ENCODE measurements at places on chromosomes 6 and 20. TPM values are rescaled to one million over a fixed set of nuclear protein-coding genes. Genes with fewer than 3 reads are reported as not detected.

Gene SCRT2
- not detected for total RNA-seq

Gene NNAT
- total RNA-seq: 65.2 TPM

Gene HMGN3
- total RNA-seq: 53.2 TPM

Gene FAM162B
- 0.23 TPM for total RNA-seq

Gene ZBTB12
- 1.5 TPM for total RNA-seq

Gene DHX35
- total RNA-seq: 6.1 TPM

Gene SFTA2
- 8.7 TPM for total RNA-seq

Gene KIF25
- total RNA-seq: not detected

Gene NKX2-2
- not detected for total RNA-seq

Gene QRSL1
- 6.9 TPM for total RNA-seq

DNA sequence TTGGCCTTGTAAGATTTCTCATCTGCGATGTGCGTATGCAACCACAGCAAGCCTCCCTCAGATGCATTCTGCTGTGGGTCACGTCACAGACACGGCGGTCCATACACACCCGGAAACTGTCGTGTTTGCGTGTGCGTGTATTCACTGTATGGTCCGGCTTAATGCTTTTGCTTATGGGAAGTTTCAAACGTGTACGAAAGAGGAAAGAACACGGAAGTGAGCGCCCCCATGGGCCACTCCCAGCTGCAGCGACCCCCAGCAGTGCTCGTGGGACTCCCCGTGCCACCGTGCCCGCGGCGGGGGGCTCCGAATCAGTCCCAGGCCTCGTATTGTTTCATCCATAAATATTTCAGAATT, 10.2 kb downstream of the DLL1 start:
- no peak for DNase-seq

DNA sequence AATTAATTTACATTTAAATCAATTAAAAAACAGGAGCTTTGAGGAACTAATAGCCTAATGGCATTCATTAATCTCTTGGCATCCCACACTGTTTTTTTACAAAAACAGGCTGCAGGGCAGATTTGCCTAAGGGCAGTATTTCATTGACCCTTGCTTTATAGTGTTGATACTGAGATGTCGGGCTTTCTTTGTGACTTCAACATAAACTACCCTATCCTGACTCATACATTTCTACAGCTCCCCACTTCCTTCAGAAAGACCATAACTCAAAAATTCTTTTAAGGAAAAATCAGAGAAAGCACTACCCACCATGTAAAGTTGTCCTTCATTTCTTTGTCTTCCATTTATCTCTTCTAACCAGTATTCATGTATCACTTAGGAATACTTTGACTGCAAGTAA, 92.2 kb upstream of the NT5E start:
- no peak for DNase-seq

GRCh38 chr6:35496036-35496840, 641 bp downstream of the TEAD3 start:
- no peak for DNase-seq

GRCh38 chr20:53298911-53299310, 294.7 kb downstream of the ZNF217 start:
- DNase-seq: no peak

GRCh38 chr6:117264692-117265409, 507 bp upstream of the VGLL2 start:
- no peak for DNase-seq

GRCh38 chr20:14919501-14920081, 582.2 kb upstream of the FLRT3 start:
- no peak for DNase-seq

GRCh38 chr6:111154981-111155380, 67.7 kb downstream of the SLC16A10 start:
- DNase-seq: no peak

- DNase-seq: no peak
Observed at GRCh38 chr20:23624324-23624691, 13.4 kb downstream of the CST3 start.

DNA sequence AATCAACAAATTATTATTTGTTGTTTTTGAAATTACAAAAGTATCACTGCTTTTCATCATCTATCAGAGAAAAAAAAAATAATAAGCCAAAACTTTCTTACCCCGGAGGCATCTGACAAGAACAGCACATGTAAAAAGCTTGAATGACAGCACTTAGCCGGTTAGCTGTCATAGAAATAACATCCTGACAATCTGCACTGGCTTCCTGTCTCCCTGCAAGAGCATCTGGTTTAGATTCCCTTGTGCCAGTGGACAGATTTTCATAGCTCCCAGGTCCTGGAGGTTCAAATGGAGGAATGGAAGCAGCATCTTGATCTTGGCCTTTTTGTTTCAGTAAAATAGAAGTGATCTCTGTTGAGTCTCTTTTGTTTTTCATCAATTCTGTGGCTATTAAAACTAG, 74.8 kb downstream of the HACE1 start:
- no peak for DNase-seq

- no peak for DNase-seq
Observed at GRCh38 chr6:151026041-151026663, 160.7 kb downstream of the MTHFD1L start.

- no peak for DNase-seq
Observed at GRCh38 chr6:165456286-165456685, 146.9 kb upstream of the C6orf118 start.

DNA sequence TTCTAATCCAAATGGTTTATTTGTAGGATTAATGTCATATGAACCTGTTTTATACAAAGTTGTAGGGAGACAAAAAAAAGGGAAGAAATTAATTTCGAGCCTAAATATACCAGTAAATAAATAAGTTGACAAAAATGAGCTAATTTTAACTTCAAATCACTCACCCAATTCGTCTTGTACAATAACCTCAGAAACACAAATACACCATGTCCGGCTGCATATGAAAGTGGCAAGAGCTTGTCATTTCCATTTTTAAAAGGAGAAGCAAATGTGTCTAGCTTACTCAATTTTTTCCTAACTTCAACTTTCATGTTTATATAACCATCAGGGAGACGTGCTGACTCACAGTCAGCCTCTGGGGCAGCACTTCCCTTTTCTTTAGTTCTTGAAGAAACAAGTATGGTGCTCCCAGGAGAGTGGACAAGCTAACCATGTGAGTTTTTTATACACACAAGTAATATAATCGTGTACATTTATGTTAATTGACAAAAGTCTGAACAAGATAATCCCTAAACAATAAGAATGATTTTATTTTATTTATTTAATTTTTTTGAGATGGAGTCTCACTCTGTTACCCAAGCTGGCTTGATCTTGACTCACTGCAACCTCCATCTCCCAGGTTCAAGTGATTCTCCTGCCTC, 55.5 kb upstream of the SGK1 start:
- DNase-seq: no peak

DNA sequence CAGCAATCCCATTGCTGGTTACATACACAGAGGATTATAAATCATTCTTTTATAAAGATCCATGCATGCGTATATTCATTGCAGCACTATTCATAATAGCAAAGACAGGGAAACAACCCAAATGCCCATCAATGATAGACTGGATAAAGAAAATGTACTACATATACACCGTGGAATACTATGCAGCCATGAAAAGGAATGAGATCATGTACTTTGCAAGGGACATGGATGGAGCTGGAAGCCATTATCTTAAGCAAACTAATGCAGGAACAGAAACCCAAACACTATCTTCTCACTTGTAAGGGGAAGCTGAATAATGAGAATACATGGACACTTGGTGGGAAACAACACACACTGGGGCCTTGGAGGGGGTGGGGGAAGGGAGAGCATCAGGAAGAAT, 529.7 kb downstream of the TBC1D32 start:
- no peak for DNase-seq

DNA sequence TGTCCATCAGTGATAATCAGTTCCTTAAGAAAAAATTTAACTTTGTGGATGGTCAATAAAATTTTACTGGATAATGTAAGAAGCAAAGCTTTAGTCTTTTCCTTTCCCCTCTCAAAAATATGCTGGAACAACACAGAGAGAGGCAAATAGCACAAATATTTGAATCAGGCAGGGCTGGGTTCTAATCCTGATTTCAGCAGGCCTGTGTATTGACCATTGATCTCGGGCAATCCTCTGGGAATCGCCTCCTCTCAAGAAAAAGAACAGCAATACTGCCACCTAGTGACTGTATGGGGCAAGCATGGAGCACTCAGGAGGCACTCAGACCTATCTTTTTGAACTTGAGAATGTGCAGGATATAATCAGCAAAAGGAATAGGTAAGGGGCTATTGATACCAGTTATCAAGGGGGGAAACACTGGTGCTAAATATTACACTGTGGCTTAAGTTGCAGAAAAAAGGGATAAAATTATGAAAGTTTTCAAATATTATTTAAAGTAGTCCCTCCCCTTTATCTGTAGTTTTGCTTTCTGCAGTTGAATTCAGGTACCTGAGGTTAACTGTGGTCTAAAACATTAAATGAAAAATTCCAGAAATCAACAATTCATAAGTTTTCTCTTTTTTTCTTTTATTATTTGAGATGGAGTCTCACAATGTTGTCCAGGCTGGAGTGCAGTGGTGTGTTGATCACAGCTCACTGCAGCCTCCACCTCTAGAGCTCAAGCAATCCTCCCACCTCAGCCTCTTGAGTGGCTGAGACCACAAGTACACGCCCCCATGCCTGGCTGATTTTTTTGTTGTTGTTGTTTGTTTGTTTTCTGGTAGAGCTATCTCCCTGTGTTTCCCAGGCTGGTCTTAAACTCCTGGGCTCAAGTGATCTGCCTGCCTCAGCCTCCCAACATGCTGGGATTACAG, 91.8 kb upstream of the NHSL1 start:
- no peak for DNase-seq

GRCh38 chr6:132101535-132101934, 150.4 kb upstream of the CCN2 start:
- no peak for DNase-seq

GRCh38 chr6:39865011-39865888, 69.0 kb downstream of the MOCS1 start:
- no peak for DNase-seq

DNA sequence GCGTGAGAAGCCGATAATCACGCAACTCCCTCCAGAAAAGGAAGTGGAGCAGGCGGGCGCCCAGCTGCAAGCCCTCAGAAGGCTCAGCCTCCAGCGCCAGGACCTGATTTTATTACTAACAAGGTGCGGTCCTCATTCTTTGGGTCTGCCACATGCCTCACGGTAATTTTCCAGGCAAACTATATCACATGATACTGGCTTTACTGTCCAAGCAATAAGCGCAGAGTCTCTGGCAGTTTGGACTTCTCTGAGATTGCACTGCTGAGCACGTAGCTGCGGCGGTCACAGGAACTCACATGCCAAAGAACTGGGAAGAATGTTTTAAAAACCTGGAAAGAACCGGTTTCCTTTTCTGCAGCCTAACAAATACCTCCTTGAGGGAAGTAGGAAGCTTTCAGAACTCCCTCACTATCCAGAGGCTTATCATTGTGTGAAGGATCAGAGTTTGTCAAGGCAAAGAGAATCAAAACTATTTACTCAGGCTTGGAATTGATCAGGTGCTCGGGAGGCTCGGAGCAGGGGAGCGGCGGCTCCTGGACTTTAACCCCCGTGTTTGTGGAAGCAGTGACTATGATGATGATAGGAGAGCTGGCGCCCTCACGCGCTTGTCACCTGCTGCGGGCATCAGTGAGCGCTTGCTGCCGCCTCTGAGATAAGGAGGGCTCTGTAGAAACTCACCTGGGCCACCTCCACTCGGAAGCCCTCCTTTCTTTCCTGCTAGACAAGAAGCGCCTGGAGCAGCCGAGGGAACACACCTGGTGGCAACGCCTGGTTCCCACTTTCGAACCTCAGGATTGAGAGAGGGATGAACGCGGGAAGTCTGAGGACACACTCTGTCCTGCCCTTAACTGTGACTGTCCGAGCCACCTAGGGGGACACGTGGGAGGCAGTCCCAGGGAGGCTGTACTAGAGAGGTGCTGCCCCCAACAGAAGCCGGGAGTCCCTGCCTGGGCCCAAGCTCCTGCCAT, 27.2 kb upstream of the SYNJ2 start:
- DNase-seq: peak; percentile 37

GRCh38 chr20:11845340-11845739, 72.4 kb upstream of the BTBD3 start:
- peak; percentile 27 for DNase-seq

DNA sequence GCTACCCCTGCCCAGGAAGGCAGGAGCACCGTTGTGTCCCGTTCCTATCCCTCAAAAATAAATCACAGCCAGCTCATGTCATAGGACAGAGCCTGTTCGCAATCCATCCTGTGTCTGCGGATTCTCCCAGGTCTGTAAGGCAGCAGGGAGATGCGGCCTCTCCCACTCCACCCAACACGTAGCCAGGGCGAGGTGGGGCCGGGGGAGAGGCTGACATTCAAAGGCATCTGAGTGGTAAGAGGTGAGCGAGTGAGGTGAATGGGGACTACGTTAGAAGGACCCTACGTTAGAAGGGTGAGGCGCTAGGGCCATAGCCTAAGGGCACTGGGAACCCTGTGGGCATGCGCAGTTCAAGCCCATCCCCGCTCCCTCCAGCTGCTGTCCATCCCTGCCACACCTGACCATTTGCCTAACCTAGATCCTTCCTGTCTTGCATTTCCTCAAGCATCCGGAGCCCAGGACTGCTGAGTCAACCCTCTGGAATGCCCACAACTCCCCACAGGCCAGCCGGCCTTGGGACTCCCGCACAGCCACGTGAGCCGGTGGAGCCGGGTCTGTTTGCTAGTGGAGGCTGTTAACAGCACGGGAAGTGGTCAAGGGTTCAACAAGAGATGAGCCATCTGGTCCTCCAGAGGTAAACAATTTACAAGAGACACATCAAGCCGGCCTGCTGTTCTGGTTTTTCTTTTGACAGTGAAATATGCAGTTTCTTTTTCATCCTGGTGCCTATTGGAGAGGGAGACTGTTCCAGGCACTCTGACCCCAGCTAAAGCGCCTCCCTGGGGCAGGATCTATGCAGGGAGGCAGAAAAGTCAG, 45.9 kb downstream of the RIPOR3 start:
- DNase-seq: peak; percentile 92

- DNase-seq: no peak
Observed at GRCh38 chr6:104958178-104959025, 1.5 kb downstream of the LIN28B start.

- no peak for DNase-seq
Observed at GRCh38 chr6:144804246-144804790, 519.2 kb downstream of the UTRN start.

DNA sequence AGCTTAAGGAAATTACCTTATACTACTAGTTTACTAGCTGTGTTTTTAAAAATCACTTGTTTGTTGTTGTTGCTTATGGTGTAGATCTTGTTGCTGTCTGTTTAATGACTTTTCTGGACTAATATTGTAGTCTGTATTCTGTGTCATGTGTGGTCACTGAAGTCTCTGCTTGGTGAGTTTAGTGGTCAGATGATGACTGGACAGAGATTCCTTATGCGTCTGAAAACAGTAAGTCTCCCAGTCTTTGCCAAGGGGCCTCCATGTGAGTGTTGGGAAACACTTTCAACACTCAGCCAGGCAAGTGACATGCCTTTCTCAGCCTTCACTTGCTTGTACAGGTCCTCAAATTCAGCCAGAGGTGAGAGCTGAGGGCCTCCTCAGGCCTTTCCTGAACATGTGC, 256.9 kb upstream of the RNF24 start:
- no peak for DNase-seq

DNA sequence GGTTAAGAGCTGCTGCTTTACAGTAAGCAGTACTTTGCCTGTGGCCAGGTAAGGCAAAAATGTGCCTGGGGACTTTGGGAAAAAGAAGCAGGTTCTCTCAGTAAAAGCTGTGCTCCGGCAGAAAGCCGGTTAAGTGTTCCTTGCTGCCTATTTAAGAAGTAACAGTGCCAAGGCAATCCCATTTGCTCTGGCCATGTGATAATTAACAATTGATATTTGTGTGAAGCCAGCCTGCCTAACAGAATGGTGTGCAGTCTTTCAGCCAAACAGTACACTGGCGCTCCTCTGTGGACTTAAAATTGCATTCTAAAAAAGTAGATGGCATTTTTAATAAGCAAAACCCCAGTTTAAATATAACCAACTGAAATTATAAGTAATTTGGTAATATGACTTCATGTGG, 430.3 kb downstream of the PLCB1 start:
- no peak for DNase-seq

All from epithelial cell of proximal tubule (primary cell).